ENCODE measurements at places on chromosomes 7 and 10.

DNA sequence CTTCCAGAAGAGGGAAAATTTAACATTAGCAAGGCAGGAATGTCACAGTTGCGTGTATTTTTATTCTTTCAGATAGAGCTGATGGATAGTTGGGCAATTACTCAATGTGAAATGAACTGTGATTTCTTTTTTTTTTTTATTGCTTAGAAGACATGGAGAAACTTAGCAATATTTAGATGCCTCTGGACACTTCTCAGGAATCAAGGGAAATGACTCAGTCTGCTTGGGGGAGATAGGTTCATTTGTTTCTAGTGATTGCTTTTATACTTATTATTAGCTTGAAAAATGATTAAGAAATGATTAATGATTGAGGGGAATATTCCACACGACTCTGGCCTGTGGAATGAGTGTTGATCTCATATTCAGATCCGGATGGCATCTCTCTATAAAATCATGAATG, 33.1 kb upstream of the TBX20 start:
- no peak for DNase-seq

DNA sequence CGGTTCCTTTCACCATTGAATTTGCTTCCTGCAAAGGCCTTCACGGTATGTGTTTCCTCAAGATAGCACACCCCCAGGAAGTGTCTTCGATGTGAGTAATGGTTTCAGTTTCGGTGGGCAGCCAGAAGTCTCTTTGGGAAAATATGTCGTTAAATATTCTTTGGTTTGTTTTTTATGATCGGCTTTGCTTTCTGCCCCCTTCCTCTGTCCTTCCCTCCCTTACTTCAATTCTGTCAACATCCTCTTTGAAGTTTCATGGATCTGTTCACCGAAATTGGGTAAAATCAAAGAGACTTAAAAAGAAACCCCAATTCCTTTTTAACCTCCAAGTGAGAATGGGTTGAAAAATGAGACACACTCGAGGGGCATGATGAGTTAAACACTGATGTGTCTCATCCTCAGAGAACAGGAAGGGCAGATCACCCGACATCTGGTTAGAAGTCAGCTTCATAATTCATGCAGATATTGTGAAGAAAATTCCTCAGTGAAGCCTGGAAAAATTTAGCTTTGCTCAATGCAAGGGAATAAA, 170.8 kb upstream of the HABP2 start:
- DNase-seq, result peak; percentile 82

DNA sequence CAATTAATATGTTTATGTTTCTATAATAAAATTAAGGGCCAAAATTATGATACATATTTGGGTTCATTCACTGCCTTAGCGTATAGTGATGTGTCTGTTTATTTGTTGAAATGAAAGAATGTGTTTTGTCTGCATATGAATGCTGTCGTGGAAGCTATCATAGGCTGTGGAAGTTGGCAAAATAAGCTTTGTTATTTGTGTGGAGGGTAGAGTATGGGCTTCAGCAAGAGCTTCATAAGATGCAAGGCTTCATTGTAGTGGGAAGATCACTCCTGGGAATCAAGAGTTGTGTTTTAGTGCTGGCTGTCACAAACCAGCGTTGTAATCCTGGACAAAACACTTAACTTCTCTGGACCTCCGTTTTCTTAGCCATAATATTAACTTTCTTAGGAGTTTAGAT, 2.5 kb downstream of the SLK start:
- DNase-seq, result no peak

DNA sequence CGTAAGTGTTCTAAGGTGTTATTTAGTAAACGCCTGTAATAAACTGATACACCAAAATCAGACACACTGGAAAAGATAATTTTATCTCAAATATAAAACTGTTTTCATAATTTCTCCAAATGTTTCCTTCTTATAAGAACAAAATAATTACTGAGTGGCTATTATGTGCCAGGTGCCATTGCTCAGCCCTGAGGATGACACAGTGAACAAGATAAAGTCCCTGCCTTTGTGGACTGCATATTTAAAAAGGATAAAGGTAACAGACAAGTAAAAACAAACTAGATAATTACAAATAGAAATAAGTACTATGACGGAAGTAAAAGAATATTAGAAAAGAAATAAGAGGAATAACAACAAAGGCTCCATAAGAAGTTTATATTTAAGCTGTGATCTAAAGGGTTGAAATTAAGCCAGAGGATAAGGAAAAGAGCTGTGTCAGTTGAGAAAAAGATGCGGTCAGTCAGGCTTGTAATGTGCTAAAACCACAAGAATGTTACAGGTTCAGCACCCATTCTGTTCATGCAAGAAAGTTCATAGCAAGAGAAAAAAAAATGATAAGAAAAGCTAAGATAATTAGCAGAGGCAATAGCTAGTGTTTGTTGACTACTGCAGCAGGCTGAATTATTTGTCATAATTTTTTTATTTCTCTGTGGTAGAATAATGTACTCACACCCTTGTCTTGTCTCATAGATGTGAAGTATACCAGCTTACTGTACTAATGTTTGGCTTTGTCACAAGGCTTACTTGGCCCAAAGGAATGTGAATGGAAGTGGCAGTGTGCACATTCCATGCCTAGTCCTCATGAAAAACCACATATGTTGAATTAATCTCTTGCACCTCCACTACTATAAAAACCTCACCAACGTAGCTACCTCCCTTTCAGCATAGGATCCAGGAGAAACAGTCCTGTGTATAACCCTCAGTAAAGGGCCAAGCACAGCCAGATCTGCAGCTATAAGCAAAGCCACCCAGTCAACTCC, 75.1 kb downstream of the CRPPA start:
- peak; percentile 85 for DNase-seq

GRCh38 chr10:101968940-101969321, 87.0 kb downstream of the ARMH3 start:
- DNase-seq, result no peak

DNA sequence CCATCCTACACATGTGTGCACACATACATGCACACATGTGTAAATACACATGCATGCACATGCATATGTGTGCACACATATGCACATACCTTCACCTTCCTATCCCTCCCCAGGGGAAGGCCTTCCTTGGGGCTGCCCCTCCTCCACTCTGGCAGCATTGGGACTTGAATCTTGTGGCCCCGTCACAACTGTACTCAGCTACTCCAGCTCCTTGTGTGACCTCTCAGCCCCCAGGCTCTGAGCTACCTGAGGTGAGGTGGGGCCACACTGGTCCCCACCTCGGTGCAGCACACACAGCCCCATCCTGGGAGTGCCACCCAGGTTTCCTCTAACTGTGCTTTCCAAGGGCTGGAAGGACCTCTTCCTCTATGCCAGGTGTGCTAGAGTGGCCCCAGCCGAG, 116.0 kb downstream of the LHPP start:
- DNase-seq, result no peak

GRCh38 chr7:36652431-36652830, 71.9 kb downstream of the AOAH start:
- DNase-seq, result no peak

Data from fibroblast of skin of right quadriceps (primary cell).